Cardiac fibroblast (primary cell): ENCODE measurements at places on chromosomes 1 and 21.

- no peak for DNase-seq
These were observed 15.5 kb upstream of the FAM78B start for GRCh38 chr1:166182281-166182680.

DNA sequence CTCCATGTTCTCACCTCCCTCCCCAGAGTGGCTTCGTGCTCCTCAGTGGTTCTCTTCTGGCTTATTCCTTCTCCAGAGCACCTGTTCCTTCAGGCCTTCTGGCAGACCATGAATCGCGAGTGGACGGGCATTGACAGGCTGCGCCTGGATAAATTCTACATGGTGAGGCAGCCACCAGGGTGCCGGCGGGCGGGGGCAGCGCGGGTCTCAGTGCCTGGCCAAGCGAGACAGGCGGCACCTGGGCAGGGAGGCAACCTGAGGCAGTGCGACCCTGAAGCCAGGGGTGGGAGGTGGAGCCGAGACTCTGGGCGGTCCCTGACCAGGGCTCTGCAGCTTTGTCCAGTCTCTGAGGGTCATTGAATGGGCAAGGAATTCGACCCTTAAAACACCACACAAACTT, 3.9 kb downstream of the RRP1 start:
- DNase-seq, result no peak

GRCh38 chr1:34721646-34722355, 33.0 kb upstream of the GJB5 start:
- DNase-seq, result no peak

- DNase-seq, result peak; percentile 79
These were observed 531 bp upstream of the HMGN2 start for GRCh38 chr1:26471498-26472319.

DNA sequence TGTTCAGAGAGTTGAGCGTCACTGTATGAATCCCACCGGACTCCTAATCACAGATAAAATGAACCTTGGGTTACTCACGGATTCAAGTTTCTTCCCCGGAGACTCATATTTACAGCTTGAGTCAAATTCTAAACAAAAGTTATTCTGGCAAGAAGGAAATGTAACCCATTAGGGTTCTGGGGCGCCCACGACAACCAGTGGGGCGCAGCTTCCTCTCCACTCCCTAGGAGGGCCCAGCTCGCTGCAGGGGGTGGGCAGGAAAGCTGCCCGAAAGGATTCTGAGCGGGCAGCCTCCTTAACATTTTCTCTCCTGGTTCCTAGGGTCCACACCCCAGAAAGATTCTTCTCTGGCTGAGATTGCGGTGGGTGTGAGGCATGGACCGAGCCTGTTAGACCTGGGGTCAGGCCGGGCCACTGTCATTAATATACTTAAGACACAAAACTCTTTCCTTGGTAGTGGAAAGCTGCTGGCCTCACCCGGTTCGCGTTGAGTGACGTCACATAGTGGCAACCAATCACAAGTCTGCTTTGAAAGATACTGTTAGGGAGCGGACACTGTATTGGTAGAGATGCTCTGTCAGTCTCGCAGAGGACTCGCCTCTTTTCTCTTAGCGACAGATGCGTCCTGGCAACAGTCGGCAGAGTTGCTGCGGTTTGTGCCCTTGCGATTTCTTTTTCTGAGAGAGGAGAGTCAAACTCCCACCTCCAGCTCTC, 13.6 kb upstream of the MCOLN3 start:
- peak; percentile 100 for DNase-seq

- DNase-seq, result no peak
These were observed 1.0 kb downstream of the TMEM201 start for GRCh38 chr1:9589719-9590157.

DNA sequence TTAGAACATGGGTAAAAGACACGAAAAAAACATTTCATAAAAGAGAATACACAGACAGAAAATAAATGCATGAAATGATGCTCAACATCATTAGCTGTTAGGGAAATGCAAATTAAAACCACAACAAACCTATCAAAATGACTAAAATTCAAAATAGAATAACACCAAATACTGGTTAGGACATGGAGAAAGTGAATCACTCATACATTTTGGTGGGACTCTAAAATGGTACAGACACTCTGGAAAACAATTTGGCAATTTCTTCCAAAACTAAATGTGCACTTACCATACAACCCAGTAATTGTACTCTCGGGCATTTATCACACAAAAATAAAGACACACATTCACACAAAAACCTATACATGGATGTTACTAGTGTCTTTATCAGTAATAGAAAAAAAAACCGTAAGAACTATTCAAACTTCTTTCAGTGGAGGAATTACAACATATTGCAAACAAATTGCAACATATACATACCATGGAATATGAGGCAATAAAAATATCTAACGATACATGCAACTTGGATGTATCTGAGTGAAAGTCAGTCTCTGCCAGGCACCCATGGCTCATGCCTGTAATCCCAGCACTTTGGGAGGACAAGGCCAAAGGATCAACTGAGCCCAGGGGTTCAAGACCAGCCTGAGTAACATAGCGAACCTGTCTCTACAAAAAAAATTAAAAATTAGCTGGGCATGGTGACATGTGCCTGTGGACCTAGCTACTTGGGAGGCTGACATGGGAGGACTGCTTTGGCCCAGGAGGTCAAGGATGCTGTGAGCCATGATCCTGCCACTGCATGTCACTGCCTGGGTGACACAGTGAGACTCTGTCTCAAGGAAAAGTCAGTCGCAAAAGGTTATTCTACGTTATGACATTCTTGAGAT, 19.6 kb downstream of the HSF2BP start:
- peak; percentile 90 for DNase-seq

DNA sequence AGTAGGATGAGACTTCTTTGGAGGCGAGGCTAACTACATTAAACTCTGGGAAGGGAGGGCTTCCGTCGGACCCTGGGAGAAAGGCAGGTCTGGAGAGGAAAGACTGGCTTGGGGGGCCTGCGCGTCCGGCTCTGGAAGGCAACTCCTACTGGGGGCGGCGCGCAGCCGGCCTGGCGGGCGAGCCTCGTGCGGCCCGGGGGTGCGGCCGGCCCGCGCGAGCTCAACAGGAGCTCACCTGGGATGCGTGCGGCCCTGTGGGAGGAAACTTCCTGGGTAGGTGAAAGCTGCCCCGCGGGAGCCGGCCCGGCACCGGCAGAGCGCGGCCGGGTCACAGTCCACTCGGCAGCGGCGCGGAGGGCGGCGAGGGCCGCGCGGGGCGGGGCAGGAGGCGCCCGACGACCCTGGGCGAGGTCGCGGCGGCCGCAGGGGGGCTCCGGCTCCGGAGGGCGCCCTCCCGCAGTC, 449 bp downstream of the EPS15 start:
- peak; percentile 26 for DNase-seq

GRCh38 chr1:63269571-63269970, 52.8 kb upstream of the FOXD3 start:
- DNase-seq, result no peak

DNA sequence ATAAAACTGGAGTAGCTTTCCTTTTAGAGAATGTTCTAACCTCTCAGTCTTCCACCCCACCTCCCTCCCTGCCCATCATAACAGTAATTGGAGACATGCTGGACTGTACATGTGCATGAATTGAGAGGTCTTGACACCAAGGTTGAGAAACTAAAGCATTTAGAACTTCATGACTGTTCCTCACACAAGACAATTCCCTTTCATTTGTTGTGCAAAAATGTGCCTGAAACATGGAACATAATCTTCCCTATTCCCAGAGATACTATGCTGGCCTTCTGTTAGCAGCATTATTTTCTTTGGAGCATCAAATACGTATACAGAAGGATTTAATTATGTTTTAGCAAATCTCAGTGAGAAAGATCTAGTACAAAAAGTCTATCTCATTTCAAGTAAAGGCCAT, 97.5 kb upstream of the KCNE2 start:
- DNase-seq, result no peak

DNA sequence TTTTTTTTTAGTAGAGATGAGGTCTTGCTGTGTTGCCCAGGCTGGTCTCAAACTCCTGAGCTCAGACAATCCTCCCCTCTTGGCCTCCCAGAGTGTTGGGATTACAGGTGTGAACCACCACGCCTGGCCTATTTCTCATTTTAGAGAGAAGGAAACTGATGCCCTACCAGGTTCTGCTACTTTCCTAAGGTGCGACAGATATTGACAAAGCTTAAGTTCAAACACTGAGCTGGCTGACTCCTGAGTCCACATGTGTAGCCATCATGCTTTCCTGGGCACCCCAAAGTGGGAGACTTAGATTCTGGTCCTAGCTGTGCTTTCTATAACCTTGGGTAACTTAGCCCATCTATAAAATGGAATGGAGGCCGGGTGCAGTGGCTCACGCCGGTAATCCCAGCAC, 5.1 kb upstream of the TMEM222 start:
- no peak for DNase-seq

GRCh38 chr1:40575336-40575735, 43.9 kb downstream of the ZNF684 start:
- no peak for DNase-seq

- no peak for DNase-seq
These were observed 111.1 kb downstream of the PIK3R3 start for GRCh38 chr1:46021046-46021996.

DNA sequence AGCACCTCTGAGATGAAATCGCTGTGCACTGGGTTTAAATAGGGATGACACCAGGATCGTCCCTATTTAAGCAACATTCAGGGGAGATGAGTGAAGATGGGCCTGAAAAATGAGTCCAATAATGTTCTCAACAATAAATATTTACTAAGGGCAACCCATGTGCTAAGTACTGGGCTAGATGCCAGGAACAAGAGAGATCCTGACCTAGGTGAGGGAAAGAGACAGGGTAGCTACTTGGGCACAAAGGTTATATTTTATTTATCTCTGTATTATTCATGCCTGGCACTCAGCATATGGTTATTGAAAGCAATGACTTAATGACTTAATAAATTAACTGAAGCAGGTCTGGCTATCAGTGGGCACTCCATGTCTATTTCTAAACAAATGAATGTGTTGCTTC, 27.4 kb upstream of the AVPR1B start:
- no peak for DNase-seq

DNA sequence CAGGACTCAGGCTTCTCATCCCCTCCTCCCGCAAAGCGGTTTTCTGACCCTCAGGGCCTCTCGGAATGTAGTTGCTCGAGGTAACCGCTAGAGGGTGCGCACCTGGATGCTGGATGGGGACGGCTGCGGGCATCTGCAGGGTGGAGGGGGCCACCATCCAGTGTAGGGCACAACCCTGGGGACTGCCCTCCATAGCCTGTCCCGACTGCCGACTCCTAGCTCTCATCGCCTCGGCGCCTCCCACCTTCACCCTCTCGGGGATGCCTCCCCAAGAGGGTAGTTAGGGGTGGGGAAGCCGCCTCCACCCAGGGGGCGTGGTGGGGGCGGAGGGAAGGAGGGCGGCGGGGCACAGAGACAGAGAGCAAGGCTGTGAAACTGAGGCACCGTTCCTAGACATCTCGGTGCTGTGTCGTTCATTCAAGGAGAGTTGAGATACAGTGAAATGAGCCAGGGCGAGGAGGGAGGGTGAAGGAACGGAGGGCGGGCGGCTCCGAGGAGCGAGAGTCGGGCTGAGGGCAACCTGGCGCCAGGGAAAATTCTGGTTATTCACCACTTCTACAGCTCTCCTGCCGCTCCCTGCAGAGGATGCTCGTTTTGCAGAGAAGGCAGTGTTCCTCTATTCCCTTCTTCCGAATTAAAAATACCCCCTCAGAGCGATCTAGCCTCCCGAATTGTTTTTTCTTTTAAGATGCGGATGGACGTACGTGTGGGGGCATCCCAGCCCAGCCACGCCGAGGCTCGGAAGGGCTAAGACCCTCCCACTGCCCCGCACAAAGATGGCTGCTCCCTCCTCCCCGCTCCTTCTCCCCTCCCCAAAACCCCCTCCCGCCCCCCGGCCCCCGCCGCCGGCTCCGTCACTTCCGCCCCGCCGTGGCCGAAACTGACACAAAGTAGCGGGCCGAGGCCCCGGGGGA, at the start of gene ATP8B2:
ATP8B2 (plus strand) TSS at position 857 of the 914 bp plus-strand sequence. CDS start 2,617 bp downstream, outside the sequence.
- peak; percentile 78 for DNase-seq

- DNase-seq, result no peak
These were observed 7.9 kb upstream of the LORICRIN start for GRCh38 chr1:153251562-153251961.

DNA sequence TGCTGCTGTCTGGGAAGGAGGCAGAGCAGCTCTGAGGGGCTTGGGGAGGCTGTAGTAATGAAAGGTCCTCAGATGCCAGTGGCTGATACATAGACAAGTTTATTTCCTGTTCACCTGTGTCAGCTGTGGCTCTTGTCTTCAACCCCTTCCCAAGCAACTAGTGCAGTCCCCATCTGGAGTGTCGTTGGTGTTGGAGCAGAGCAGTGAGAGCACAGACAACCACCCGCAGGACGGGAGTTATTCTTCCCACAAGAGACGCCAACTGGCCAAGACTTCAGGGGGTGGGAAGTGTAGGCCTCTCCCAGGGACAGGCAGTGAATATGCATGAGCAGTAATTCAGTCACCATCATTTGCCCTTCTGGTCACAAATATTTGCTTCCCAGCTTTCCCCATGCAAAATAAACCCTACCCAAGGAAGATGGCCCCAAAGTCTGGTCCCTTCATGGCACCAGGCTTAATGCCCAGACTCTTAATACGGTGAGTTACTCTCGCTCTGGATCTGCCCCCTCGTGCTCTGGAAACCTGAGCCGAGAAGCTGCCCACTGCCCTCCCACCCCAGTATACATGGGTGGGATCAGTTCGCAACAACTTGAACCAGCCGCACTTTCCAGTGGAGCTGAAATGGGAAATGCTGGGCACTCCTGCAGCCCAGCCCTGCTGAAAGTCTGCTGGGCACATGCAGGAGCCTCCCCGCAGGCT, 153.5 kb upstream of the COL6A1 start:
- no peak for DNase-seq

DNA sequence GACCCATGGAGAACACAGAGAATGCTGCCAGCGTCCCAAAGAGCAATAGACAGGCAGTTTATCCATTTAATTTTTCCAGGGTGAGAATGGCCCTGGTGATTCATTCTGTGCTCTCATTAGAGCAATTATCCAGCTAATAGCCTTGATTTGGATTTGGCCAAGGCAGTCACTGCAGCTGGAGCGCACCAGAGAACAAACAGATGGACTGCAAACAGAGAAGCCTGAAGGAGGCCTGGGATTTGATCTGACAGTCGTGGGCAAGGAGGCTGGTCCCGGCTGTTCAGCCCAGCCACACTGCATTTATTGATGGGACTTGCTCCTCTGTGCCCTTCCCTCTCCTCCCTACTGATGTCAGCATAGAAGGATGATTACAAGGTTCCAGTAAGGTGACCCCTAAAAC, 353.9 kb upstream of the C1orf174 start:
- DNase-seq, result no peak

GRCh38 chr21:33949516-33950430, 34.2 kb upstream of the ATP5PO start:
- no peak for DNase-seq

- no peak for DNase-seq
These were observed 193.8 kb downstream of the ZC3H11B start for GRCh38 chr1:219419065-219419464.

- no peak for DNase-seq
These were observed 53.3 kb upstream of the QSOX1 start for GRCh38 chr1:180101411-180101810.

GRCh38 chr1:11670747-11671146, 6.7 kb downstream of the FBXO6 start:
- DNase-seq, result no peak

DNA sequence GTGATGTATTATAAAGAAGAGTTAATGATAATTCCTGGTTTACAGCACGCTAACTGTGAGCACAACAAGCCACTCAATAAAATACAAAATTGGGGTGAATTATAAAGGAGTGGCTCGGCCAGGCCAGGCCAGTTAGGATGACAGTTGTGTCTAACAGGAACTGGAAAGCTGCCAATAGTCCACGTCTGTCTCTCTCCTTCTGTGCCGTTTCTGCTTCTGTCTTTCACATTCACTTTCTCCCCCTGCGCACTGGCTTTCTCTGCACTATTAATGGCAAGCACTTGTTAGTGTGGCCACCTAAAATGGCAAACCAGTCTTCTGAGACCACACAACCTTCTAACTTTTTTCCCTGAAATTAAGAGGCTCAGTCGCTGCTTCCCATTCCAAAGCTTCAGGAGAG, 394.3 kb downstream of the NTNG1 start:
- DNase-seq, result no peak
